Stimulated activated CD8-positive, alpha-beta memory T cell treated with anti-CD3 and anti-CD28 coated beads, Interleukin-15, amount 100 ng/mL, for 24 hours (primary cell): ENCODE measurements at places on chromosomes 3 and 15.

DNA sequence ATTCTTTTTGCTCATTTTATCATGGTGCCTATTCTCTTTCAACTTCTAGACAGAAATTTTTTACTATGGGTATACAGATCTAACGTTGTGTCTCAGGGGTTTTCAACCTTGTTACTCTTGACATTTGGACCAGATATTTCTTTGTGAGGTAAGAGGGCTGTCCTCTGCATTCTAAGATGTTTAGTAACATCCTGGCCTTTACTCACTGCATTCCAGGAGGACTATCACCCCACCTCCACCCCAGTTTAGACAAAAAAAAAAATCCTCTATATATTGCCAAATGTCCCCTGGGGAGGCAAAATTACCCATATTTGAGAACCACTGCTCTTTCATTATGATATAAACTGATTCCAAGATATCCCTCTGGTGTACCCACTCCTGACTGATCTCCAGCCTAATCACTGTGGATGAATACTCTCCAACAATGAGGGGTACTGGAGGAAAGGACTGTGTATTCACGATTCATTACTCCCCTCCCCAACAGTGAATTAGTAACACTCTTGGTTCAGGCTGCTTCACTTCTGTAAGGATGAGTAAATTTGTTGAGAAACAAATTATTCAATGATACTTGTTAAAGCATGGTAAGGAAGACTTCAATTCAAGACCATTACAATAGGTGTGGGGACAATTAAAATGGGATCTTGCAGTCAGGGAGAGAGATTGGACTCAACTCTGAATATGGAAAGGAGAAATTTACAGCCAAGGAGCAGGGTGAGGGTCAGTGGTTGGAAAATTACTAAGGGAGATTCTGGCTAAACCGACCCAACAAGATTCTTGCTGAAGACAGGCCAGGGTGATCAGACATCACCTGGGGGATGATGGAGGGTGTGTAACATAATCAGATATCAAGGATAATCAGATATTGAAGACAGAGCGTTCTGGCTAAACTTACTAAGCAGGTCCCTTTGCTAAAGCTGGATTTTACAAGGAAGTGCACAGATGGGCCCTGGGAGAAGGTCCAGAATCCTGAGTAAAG is 123.8 kb upstream of the DAZL start:
- DNase-seq = no peak

DNA sequence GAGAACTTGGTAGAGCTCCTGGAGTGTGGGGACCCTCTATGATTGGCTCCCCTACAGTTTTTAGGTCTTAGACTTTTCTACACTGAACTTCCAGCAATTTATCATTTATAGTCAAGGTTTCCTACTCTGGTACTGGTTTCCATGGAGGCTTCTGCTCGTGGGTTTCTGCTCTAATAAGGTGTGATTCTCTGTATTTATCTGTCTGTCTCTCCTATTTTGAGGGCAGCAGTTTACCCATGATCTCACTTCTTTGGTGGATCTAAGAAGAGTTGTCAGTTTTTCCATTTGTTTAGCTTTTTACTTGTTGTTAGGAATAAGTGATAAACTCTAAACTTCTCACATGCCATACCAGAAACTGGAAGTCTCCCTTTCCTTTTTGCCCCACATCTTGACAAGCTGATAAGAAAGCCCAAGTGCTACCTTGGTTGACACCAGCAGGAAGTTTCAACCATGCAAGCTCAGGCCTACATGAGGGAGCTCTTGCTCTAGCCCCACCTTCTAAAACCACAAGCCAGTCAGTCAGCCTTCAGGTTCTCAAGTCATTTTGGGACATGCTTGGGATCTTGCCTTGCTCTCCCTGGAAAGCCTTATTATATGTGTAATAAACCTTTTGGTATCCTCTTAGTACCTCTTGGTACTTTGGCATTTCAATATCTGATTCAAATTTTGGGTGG is 10.0 kb downstream of the TIMMDC1 start:
- DNase-seq = no peak

DNA sequence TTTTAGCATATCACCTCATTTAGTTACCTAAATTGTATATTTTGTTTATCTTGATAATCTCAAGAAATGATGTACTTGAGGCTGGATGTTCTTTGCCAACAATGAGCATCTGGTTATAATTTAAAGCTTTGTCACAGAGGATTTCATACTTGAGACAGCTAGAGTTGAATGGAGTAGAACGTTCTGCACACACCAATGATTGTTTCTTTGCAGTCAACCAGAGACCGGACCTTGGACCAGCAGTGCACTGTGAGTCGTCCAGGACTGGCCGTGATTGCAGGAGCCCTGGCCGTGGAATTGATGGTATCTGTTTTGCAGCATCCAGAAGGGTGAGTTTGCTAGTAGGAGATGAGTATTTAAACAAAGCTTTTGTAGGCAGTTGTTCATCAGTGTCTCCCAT is 90.4 kb downstream of the ATG7 start:
- no peak for DNase-seq

DNA sequence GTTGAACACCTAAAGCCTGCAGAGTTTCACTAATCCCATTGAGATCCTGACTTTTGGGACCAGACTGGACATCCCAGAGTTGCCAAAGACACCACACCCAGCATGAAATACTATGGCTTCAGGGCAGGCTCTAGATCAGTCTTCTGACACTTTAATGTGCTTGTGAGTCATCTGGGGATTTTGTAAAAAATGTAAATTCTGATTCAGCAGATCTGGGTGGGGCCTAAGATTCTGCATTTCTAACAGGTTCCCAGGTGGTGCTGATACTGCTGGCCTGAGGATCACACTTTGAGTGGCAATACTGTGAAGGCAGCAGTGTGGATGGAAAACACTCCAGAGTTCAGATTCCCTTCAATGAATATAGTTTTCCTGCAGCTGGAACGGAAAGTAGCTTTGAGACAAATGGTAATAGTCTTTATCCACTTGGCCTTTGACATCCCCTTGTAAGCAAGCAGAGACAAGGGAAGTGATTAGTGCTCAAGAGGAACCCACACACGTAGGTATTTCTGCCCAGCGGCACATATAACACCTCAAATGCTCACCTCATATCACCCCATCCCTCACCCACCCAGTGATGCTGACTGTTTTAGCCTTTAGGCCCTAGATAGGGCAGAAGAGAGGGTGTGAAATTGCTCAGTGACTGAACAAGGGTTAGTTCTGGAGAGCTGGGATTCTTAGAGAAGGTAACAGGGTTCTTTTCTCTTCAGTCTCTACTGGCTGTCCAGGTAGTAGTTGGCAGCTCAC is 51.5 kb upstream of the GSK3B start:
- no peak for DNase-seq

DNA sequence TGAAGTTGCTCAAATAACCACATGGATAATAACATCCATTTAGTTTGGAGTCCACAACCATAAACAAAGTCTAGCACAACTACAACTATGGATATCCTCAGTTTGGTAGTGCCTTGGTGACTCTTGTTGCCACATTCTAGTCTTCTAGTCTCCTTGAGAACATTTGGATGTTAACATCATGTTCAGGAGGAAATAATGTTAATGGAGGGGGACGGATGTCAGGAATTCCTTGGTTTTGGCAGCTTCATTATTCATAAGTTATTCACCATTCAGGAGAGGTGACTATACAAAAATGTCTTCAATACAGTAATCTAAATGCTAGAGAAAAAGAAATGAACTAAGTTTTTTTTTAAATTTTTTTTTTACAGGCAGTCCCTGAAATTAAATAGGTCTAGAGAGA is 26.4 kb upstream of the GABPB1 start:
- DNase-seq = no peak

DNA sequence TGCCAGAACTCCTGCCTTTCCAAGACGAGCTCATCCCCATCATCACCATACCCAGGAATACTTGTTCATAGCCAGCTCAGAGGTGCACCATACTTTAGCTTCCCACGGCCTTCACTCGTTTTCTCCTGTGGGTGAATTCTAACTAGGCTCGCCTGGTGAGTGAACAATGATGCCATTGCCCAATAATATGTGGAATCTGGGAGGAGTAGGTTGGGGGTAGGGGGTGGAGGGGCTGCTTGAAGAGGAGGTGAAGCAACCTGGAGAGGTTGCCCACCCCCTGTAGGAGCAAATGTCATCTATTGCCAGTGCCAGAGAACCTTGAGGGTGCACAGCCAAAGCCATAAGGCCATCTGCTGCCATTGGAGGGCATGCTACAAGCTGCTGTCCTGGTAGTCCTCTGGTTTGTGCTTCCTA is 592 bp upstream of the ZNF445 start:
- DNase-seq = no peak

DNA sequence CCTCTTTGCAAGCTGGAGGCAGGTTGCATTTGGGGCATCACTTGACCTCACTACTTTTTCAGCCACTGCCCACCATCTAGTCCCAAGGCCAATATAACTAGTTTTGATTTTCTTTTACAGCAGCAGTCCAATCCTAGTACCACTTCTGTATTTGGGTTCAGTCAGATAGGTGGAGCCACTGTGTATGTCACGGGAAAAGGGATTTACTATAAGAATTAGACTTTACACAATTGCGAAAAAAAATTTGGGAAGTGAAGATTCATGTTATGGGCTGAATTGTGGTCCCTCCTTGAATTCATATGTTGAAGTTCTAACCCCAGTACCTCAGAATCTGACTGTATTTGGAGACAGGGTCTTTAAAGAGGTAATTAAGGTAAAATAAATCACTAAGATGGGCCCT is 37.4 kb upstream of the NMNAT3 start:
- no peak for DNase-seq

DNA sequence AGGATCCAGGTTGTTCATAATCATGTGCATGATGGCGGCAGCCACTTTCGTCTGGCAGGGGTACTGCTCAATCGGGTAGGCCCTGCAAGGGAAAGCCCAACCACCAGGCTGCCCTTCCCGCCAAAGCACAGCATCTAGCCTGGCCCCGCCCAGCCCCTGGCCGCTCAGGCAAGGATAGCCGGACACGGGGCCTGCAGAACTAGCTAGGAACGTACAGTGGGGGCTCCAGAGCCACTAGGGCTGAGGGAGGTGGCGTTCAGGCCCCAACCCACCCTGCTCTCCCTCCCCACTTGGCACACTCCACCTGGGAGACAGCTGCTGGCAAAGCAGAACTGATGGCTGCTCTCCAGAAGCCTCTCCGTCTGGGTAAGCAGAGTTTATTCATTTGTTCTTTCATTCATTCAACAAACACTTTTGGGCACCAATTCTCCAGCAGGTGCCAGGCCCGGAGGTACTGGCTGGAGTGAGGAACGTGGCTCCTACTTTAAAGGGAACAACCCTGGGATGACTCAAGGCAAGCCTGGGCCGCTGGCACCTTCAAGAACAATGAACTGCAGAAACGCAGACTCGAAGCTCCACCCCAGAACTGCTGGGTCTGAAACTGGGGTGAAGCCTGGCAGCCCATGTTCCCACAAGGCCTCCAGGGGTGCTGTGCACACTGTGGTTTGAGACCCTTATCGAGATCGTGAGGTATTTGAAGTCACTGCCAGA is 7.8 kb downstream of the UROC1 start:
- DNase-seq = no peak

DNA sequence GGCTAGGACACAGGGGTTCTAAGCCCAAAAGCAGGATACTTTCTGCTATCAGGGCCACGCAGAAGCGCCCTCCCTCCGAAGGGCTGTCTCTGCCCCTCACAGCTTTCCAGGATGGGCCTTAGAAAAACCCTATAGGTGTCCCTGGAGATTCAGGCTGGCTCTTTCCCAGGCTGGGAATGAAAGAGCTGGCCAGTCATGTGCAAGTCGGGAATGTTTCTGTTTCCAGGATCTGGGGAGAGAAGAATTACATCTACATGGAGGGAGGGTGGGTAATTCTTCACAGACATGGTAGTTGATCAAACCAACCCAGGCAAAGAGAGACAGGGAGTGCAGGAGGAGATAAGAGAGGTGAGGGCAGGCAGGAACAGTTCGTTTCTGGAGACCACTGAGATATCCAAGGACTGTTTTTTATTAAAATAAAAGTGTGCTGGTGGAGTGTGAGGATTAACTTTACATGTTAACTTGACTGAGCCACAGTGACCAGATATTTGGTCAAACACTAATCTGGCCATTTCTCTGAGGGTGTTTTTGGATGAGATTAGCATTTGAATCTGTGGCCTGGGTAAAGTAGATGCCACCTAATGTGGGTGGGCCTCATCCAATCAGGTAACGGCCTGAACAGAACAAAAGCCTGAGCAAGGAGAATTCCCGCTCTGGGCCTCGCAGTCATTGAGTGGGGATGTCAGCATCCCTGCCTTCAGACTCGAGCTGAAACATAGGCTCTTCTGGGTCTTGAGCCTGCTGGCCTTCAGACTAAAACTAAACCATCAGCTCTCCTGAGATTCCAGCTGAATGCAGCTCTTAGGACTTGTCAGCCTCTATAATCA is 15.3 kb downstream of the NUP210 start:
- DNase-seq = no peak

- DNase-seq = no peak
Observed at GRCh38 chr3:193564012-193564411, 9.3 kb upstream of the ATP13A4 start.

DNA sequence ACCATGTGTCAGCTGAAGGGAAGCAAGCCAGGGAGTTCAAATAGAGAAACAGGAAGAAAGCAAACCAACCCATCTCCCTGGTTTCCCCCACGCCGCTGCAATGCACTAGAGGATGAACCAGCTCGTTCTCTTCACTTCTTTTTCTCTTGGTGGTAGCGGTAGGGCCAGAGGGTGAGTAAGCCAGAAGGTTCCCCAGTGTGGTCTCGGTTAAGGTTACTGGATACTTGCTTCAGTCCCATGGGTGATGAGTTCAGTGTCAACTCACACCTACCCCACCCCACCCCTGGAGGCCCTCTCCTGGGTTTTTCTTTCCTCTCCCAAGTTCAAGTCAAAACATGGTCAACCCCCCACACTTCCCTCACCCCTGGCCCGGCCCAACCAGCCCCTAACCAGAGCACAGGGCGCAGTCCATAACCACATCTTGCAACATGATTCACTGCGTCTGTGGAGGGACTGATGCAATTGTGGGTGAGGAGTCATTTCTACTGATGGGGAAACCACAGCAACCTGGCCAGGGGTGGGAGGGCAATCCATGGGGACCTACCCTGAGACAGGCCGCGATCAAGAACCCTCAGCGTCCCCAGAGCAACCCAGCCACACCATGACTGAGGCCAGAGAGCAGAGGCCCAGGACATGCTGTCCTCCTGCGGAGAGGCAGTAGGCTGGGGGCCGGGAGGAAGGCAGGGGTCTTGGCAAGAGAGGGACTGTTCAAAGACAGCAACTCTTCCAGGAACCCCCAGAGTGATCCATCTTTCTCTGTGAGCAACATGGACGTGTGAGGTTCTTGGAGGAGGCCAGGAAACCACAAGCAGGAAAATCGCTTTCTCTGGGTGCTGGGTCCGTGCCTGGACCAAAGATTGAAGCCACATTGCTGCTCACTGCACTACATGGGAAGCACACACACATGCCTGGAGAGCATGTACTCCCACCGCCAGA is 276.6 kb downstream of the UACA start:
- no peak for DNase-seq

DNA sequence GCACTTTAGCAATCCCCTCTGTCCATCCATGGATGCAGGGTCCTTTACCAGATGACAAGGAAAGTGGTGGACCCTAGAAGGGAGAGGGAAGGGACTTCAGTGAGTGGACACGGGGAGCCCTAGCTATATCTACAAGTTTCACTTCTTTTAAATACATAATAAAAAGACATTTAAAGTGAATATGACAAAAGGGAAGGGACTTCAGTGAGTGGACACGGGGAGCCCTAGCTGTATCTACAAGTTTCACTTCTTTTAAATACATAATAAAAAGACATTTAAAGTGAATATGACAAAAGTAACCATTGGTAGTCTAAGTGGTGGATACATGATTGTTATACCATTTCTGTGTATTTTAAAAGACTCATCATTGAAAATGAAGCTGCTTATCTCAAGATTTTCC is 81.9 kb upstream of the HES1 start:
- DNase-seq = no peak
